Cortex of kidney (tissue), 1 donor: ENCODE measurements at places on chromosomes 5 and 9.

GRCh38 chr9:136494531-136495215, 11.8 kb upstream of the SEC16A start:
- DNase-seq = no peak

DNA sequence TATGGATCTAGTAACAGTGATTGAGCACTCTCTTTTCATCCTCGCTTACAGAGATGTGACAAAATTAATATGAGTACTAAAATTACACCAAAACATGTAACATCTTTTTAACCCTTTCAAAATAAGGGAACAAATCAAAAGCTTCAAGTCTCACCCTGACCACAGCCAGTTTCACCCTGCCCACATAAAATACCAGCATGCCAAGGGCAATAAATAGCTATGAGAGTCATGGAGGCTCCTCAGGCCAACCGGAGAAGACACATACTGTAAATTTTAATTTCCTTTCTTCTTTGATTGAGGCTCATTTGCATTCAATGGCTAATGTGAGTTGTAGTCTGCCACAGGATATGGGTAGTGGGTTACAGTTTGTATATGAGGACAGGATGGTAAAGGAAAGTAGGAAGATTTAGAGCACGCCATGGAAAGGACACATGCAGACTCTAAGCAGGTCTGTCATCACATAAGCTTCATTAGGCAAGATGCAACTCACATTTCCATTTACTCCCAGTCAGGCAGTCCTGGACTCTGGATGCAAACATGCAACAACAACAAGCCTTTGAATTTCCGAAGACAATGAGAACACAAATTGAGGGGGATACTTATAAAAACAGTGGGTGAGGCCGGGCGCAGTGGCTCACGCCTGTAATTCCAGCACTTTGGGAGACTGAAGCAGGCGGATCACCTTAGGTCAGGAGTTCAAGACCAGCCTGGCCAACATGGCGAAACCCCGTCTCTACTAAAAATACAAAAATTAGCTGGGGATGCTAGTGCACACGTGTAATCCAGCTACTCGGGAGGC, 11.3 kb downstream of the IL4 start:
- DNase-seq = no peak

DNA sequence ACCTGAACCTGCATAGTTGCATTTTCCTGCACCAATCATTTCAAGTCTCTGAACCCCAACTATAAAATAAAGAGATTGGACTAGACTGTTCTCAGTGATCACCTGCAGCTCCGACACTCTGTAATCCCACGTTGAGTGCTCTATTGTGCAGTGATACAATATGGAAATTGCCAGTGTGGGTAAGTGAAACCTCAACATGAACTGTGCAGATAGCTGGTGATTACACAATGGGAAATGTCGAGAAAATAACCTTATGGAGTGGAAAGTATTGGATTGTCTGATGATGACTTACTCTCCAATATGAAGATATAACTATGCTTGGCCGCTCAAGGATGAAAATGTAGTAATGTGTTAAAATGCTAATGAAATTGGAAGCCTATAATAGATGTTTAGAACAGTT, 293.1 kb upstream of the BRINP1 start:
- DNase-seq = no peak

DNA sequence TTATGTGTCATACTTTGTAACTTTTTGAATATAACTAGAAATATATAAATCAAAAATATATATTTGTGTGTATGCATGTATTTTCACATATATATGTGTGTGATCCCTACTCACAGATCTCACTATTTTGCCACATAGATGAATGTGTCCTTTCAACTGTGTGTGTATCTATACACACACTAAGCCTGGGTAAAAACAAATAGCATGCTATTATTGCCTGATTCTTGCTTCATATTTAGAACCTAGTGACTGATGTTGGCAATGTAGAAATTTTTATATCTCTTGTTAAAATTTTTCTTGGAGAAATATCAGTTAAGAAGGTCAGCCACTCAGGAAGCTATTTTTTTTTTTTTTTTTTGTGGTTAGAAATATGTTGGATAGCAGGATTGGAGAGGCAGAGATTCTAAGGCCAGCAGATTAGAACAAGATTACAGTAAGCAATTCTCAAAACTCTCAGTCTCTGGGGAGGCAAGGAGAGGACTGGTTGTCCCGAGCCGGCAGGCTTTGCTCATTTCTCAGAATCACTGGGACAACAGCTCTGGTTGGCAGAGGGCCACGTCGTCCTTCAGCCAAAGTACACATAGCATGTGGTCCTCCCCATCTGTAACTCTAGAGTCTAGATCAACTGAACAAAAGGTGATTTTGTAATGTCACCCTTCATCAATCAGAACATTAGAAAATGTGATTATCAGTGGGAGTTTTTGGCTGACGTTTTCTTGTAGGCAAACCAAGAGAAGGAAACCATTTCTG, 19.7 kb downstream of the C6 start:
- DNase-seq = no peak
